ENCODE measurements at places on chromosomes 3 and 15.

- no peak for DNase-seq
Observed at GRCh38 chr3:39809181-39809994, at the start of gene MYRIP. Gene MYRIP (plus strand): TSS chr3:39809609. CDS start chr3:39900817, 91,208 bp downstream.

- DNase-seq, result no peak
Observed at GRCh38 chr3:197811343-197811742, 20.3 kb downstream of the LRCH3 start.

GRCh38 chr3:194856296-194856695, 170.6 kb downstream of the FAM43A start:
- no peak for DNase-seq

- no peak for DNase-seq
Observed at GRCh38 chr15:51331141-51331540, 7.3 kb downstream of the CYP19A1 start.

- DNase-seq, result no peak
Observed at GRCh38 chr3:180325958-180326357, 276.0 kb upstream of the TTC14 start.

DNA sequence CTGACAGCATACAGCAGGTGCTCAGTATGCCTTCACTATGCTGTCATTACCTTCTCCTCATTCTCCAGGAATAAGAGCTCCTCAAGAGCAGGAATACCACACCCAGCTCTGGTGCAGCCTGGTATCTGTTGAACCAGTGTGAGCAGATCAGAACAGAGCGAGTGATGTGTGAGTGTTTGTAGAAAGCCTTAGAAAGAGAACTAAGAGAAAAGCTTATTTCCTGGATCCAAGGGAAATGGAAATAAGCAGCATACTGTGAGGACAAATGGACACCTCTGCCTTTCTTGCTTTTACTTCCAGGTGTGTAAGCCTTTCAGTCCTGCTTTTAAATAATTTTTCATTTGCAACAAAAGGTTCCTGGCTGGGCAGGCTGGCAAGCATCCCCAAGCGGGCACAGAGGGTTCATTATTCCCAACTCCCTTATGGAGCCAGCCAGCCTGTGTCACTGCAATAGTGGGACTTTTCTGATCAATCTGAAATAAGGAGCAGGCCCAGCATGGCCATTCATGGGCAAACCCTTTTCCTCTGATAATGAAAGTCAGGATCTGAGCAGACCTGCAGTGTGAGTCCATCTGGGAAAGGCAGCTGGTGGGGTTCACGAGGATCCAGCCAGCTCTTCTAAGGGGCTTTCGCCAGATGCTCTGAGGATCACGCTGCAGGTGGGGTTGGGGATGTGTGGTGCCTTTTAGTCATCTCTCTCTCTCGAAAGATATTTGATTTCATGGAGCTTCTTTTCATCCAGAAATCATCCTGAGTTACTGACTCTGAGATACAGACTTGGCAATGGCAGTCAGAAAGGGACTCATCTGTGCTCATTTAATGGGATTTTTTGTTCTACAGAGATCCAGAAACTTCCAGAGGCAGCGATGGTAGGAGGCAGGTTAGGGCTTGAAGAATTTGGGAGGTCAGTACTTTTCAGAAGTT, 594.9 kb upstream of the CFAP20DC start:
- DNase-seq, result no peak

DNA sequence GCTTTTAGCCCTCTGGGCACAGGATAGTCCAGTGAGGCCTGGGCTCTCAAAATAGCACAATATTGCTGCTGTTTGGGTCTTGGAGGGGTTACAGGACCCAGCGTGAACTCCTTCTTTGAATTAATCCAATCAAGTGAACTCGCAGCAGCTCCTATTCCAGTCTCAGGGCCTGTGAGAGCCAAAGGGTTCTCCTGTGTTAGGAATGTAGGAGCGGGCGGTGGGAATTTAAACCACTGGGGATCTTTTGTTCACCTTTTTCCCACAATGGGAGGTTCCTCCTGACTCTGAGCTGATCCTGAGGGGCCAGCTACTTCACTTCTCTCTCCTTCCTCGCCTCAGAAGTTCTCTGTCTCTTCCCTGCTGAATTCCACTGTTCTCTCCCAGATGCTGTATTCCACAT, 504.0 kb downstream of the UNC13C start:
- no peak for DNase-seq

- DNase-seq, result no peak
Observed at GRCh38 chr3:138943724-138944653, 2.9 kb downstream of the FOXL2 start.

- DNase-seq, result no peak
Observed at GRCh38 chr15:38536201-38536676, 28.4 kb downstream of the RASGRP1 start.

DNA sequence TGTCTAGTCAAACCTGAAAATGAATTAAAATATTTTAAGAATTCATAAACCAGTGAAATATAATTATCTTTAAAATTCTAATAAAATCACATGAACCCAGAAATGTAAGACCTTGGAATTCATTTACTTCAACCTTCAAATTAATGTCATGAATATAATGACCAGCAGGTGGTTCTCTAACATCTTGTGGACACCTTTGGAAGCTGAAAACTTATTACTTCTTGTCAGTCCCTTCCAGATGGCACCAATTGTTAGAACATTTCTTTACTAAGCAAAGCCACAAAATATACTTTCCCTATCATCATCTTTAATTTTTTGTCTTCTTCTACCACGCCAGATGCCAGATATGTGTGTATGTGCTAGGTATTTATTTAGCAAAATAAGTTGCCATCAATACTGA, 240.0 kb downstream of the MBNL1 start:
- DNase-seq, result no peak

DNA sequence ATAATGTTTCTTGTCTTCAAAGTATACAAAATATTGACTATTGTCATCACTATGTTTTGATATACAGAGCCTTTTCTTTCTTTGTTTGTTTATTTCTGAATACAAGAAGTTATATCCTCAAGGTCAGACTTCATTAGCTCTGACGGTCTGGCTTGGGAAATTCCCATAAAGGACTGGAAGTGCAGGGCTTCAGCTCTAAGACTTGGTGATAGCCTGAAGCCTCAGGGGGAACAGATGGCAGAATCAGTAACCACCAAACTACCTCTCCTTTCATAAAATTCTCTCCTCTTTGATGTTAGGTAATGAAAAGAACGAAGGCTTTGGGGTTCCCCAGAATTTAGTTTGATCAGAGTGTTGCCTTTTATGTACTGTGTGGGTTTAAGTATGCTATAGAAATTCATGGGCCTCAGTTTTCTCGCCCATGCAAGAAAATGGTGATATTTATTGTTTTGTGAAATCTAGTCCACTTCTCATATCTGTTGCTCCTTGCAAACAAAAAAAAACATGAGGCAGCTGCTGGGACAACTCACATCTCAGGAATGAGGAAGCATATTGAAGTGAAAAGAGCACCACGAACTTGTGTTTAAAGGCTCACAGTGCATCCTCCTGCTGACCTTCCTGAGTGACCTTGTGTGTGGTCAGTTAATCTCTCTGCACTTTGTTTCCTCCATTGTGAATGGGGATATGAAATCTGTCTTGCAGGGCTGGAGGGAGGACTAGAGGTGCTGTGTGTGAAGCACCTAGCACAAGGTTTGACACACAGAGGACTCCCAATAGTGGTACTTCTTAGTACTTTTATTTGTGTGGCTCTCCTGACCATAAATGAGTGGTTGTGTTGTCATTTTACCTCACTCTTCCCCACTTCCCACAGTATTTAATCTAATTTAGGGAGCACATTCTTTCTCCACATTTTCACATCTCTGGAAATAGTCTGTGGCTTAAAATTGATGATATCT, 569.8 kb upstream of the IL12A start:
- DNase-seq, result no peak

GRCh38 chr3:156727519-156728205, 53.3 kb downstream of the TIPARP start:
- DNase-seq, result no peak

DNA sequence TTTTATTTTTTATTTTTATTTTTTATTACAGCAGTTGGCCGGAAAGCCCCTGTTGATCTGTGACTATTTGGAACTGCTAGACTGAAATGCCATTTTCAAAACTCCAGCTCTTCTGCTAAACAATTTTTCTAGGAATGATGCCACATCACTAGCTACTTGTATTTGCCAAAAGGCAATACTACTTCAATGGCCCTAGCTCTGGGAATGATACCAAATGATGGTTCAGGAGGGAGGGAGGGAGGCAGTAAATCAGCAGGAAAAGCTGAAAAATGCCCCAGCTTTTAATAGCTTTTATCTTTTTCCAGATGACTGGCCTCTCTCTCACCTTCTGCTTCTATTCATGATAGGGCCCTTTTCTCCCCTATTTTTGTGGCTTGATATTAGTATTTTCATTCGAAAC, 2.6 kb upstream of the CHL1 start:
- DNase-seq, result no peak

GRCh38 chr15:40281801-40282146, 1.1 kb downstream of the ANKRD63 start:
- DNase-seq, result no peak

- no peak for DNase-seq
Observed at GRCh38 chr3:140456974-140457373, 220.9 kb upstream of the TRIM42 start.

DNA sequence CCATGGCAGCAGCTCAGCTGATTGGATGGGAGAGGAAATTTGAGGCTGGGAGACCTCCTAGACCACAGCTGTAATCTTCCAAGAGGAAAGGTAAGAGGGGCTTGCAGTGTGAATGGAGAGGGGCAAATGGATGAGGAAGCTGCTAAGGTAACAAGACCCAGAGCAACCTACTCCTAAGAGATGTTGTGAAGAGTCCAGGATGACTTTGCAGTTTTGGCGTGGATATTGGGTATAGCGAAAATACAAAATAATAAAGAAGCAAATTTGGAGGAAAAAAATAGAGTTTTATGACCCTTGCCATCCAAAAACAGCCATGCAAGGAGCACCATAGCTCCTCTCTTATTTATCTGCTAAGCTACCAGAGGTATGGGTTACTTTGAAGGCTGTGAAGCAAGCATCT, 186.6 kb downstream of the GREM1 start:
- no peak for DNase-seq

GRCh38 chr3:129553719-129554118, 10.7 kb downstream of the H1-8 start:
- DNase-seq, result no peak

- no peak for DNase-seq
Observed at GRCh38 chr3:100756441-100756840, 47.1 kb downstream of the TFG start.

GRCh38 chr3:194996746-194997145, 274.2 kb downstream of the XXYLT1 start:
- no peak for DNase-seq

- DNase-seq, result no peak
Observed at GRCh38 chr15:31255176-31255510, 71.5 kb upstream of the KLF13 start.

- no peak for DNase-seq
Observed at GRCh38 chr3:183332487-183332886, 79.4 kb downstream of the B3GNT5 start.

DNA sequence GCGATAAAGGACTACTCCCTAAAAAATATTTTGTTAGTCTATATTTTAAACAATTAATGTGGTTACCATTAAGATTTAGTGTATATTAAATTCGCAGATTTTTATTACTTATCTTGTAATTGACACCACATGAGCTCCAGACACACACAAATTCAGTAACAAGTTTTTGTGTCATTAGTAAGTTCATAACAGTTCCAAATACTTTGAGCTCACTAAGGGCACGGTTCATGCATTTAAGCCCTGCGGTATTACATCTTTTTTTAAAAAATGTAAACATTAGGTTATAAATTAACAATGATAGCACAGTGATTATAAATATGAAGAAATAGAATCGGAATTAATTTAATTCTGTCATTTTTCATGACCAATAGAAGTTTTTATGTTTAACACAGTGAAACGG, 317.3 kb downstream of the ZNF385D start:
- DNase-seq, result no peak

DNA sequence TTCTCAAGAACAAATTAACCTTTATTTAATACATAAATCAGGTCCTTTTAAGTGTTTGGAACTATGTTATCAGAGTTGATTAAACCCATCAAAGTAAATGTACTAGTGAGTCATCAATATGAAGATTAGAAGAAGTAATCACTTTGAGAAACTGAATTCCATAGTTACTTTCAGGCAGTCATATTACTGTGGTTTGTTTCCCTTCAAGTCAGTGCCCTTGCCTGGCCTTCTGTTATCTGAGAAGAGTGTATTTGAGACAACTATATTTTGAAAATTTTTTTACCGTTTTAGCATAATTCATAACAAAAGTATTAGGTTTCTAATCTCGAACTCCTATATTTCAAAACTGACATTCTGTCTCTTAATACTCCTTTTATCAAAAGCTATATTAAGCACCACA, 73.6 kb downstream of the GMPS start:
- no peak for DNase-seq

- no peak for DNase-seq
Observed at GRCh38 chr3:134694466-134694865, 43.6 kb upstream of the KY start.

- no peak for DNase-seq
Observed at GRCh38 chr15:39415634-39416033, 165.2 kb upstream of the THBS1 start.

DNA sequence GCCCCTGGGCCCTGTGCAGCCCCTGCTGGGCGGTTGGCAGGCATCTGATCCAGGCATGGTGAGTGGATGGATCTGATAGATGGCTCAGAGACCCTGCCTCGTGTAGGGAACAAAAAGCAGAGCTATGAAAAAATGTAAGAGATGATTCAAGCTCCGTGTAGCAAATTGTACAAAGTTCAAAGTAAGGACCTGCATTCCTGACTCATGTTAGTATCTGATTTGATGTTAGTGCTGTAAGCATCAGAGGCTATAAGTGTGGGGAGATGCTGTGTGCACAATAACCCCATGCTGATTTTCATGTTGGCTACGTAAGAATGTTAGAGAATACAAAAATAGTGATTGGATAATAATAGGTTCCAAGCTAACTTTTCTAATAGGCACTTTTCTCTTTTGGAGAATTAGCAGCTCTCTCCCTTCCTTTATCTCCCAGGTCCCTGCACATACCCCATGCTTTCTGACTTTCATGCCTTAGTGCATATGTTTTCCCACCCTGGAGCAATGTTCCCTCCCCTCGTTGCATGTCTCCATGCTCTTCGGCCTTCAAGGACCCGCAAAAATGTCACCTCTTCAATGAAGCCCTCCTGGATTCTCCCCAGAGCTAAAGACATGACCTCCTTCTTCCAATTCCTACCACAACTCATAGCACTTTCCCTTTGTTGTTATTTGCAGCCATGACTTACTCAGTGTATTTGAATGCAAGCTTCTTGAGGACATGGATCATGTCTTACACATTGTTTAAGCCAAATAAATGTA, 1.6 kb downstream of the CCR9 start:
- no peak for DNase-seq

DNA sequence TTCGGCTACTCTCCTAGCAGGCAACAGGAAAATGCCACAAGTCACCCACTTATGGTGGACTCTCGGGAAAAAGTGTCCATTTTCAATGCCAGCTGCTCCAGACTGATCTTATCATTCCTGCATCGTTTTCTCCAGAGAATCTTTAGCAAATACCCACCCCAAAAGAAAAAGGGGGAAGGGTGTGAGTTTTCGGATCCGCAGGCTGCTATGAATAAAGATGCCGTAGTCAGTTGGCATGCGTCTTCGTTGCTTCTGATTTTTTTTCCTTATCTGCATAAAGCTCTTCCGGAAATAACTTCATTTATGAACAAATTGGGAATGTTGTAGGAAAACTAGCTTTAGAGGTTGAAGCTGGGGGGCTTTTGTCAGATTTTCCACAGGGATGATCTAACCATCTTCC, 22.4 kb upstream of the VILL start:
- no peak for DNase-seq

Measured in stimulated activated CD4-positive, alpha-beta T cell treated with anti-CD3 and anti-CD28 coated beads, Interleukin-1b, Interleukin-23, amount 100 ng/mL, for 24 hours (primary cell).